Hematopoietic multipotent progenitor cell (in vitro differentiated cells): ENCODE measurements at places on chromosomes 3 and 15. TPM values are rescaled to one million over a fixed set of nuclear protein-coding genes. Genes with fewer than 3 reads are reported as not detected.

The KLHL6 gene
- 65.2 TPM for total RNA-seq

The RHOV gene
- 0.27 TPM for total RNA-seq

The PFKFB4 gene
- 10.8 TPM for total RNA-seq

The PLA1A gene
- total RNA-seq: not detected

GRCh38 chr15:63678393-63678792 is 81.2 kb downstream of the FBXL22 start:
- no peak for DNase-seq

DNA sequence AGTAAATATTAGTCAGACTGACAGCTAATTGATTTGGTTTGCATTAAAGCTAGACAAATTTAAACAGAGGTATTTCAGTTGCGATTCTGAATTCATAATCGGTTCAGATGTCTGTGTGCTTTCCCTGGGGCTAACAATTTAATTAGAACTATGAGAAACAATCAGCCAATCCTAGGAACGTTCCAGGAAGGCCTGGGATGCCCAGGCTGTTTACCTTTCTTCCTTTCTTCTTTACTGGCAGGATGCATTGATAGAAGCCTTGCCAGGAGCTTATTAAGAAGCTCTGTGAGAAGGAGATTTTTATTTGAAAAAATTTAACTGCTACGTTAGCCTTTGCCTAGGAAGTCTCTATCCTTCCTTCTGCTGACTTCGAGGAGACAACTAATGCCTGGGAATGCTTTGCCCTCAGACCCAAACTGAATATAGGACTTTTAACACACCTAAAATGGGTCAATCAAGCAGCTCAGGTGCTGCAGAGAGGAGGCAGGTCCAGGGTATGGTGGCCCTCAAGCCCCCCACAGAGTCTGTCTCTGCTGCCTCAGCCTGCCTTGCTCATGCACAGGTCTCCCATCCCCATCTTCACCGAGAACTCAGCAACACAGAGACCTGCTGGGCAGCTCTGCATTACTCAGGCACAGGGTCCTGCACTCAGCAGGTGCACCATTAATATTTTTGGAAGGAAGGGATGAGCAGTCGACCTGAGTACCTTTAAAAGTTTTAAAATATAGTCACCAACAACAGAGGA is 48.5 kb downstream of the PCSK6 start:
- DNase-seq: no peak

DNA sequence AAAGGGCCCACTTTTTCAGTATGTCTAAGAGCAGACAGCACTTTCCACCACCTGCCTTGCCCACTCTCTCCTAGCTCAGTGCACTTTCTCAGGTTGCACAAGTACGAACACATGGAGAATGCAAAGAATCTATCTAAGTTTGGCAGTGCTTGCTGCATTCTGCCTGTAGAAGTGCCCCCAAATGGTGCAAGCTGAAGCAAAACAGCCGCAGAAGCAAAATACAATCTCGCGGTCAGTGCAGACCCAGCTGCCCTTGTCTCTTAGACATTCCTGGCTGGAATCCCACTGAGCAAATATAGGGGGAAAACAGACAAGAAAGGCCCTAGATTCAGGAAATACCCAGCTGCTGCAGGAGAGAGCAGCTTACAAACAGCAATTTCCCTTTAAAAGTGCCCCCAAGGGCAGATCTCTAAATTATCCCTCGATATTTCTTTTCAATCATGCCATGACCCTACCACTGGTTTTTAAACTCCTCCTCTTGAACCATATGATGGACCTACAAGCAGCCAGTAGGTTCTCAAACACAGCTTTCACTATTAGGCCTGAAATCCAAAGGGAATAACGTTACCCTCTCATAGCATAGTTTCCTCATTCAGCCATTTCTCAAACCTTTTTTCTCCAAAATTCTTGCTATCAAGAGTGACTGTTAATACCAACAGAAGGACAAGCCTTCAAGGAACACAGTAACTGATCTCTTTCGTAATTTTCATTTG is 67.0 kb downstream of the TNIK start:
- DNase-seq: no peak

DNA sequence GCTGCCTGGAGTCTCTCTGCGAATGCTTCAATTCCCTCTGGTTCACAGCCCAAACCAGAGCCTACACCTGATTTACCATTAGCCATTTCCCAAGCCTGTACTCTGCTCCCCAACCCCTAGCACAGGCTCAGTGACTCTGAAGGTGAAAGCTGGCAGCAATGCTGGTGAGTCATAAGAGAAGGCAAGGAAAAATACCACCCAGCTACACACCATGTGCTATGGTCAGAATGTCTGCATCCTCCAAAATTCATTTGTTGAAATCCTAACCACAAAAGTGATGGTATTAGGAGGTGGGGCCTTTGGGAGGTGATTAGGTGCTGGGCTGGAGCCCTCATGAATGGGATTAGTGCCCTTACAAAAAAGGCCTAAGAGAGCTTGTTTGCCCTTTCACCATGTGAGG is 117.1 kb upstream of the TJP1 start:
- DNase-seq: no peak

GRCh38 chr3:193240850-193241706 is at the start of gene PLAAT1:
TSS of gene PLAAT1 (plus strand) at chr3:193241222. CDS start at chr3:193255651, 14,429 bp downstream.
- DNase-seq: peak; percentile 63

- no peak for DNase-seq
Observed at GRCh38 chr3:182962166-182962565, 18.2 kb downstream of the DCUN1D1 start.

DNA sequence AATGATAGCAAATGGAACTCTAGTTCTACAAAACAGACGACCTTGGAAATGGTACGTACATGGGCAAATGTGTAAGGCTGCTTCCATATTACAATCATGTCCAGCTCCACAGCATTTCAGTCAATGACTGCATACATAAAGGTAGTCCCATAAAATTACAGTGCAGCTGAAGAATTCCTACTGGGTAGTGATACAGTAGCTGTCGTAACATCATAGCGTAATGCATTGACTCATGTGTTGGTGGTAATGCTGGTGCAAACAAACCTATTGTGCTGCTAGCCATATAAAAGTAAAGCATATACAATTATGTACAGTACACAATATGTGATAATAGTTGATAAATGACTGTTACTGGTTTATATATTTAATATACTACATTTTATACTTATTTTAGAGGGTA is 18.5 kb downstream of the TTC23 start:
- DNase-seq: no peak

- no peak for DNase-seq
Observed at GRCh38 chr3:190785047-190785446, 77.4 kb downstream of the GMNC start.
